ENCODE measurements at places on chromosomes 4 and X.
A peak's percentile ranks its signal among the peaks of the same experiment; 100 is the strongest.

- DNase-seq: no peak
These were observed 314.5 kb downstream of the GPAT3 start for GRCh38 chr4:83850435-83850834.

GRCh38 chr4:76585897-76586360 is 150.9 kb downstream of the SHROOM3 start:
- no peak for DNase-seq

DNA sequence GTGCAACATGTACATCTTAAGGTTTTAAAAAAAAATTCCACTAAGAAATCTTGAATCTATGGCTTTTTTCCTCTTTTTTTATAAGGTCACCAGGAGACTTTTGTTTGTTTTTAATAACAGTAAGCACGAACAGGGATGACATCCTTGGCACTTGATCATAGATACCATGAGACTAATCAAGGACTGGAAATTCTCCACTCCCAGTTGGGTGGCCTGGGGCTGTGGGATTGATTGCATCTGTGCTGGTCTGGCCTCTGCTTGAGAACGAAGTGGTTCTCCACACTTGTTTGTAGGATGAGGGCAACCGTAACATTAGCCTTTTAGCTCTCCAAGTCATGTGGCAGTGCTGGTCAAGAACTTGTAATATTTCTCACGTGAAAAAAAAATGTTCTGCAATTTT is 35.4 kb downstream of the SNX25 start:
- no peak for DNase-seq

GRCh38 chrX:70141373-70141772 is 8.1 kb downstream of the IGBP1 start:
- DNase-seq: no peak

GRCh38 chr4:29390921-29391320 is 1329.2 kb upstream of the PCDH7 start:
- DNase-seq: no peak

GRCh38 chr4:14446311-14446710 is 556.0 kb upstream of the CPEB2 start:
- no peak for DNase-seq

GRCh38 chr4:41133454-41134018 is 80.8 kb downstream of the APBB2 start:
- no peak for DNase-seq

GRCh38 chrX:123607270-123607669 is 125.6 kb downstream of the THOC2 start:
- DNase-seq: no peak

- no peak for DNase-seq
These were observed 12.3 kb upstream of the REPS2 start for GRCh38 chrX:16934185-16934584.

GRCh38 chrX:40646489-40647306 is 663 bp downstream of the CXorf38 start:
- peak; percentile 22 for DNase-seq

DNA sequence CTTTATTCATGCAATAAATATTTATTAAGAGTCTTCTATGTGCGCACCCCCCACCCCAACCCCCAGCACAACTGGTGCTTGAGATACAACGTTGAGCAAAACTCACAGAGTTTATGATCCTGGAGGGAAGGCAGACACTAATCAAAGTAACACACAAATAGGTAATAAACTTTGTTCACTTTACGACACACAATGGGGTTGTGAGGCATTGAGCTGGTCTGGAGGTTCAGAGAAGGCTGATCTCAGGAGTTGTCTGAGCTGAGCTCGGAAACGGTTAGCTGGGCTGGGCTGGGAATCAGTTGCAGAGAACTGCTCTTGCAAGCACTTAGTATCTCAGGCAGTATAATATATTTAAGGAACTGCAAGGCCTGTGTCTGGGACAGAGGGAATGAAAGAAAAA is 238.5 kb downstream of the SCFD2 start:
- no peak for DNase-seq

GRCh38 chrX:106672527-106672926 is 54.0 kb upstream of the RNF128 start:
- DNase-seq: no peak

GRCh38 chr4:129645461-129645860 is 549.5 kb downstream of the C4orf33 start:
- no peak for DNase-seq

- no peak for DNase-seq
These were observed 250.0 kb upstream of the NR3C2 start for GRCh38 chr4:148692242-148692641.

Data from T-helper 22 cell (primary cell).